ENCODE measurements at places on chromosomes 12 and 14.

- no peak for DNase-seq
Observed at GRCh38 chr12:124386661-124387527, 92.0 kb downstream of the RFLNA start.

DNA sequence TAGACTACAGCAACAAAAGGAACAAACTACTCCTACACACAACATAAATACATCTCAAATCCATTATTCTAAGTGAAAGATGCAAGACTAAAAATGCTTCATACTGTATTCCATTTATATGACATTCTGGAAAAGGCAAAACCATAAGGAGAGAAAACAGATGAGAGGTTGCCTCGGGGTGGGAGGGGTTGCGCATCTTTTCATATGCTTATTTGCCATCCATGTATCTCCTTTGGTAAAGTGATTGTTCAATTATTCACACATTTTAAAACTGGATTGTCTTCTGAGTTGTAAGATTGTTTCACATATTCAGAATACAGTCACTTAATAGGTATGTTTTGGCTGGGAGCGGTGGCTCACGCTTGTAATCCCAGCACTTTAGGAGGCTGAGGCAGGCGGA, 5.1 kb upstream of the TMEM263 start:
- no peak for DNase-seq

DNA sequence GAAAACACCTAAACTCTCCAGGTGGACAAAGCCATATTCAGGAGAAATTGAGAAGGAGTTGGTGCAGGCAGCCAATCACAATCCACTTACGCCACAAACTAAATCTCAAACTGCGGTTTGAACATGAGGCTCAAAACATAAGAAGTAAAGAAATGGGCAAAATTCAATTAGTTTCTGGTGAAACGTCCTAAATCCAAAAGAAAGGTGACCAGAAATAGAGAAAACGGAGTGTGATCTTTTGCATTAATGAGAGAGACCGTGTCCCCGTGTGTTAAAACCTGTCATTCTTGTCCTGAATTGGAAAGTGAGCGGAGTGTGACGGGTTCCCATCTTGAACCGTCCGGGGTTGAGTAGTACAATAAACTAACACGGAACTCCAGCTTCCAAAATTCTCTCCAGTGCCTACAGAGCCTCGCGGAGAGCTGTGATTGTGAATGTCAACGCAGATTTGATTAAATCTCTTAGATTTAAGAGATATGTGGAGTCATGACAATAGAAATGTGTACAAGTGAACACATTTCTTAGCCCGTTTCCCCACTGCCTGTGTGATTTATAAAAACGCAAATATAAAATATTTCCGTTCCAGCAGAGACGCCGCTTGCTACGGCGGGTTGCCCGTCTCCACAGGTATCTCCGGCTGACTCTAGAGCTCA, 595 bp upstream of the METAP2 start:
- no peak for DNase-seq

- DNase-seq = no peak
Observed at GRCh38 chr14:48792376-48793024, 793.7 kb downstream of the RPS29 start.

DNA sequence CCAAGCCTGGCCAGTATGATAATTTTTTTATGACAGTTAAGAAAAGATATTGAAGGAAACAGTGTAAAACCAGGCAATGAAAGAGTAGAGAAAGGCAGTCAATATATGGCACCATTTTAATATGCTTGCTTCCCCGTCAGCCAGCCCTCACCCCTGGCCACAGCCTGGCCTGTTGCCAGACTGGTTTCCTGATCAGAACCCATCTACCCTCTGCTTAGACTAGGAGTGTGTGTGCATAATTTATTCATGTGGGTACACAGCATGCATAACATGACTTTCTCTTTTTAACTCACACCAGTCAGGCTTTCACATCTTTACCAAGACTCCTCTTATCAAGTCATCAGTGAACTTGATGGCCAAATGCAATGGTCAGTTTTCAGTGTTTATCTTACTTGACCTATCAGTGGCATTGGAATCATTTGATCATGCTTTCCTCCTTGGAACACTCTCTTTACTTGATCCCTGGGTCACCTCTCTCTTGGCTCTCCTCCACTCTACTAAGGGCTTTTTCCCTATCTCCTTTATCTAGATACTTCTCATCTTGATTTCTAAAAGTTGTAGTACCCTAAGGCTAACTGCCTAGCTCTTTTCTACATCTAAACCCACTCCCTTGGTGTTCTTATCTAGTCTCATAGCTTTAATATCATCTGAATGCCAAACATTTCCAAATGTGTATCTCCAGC, 10.0 kb upstream of the GPR19 start:
- DNase-seq = peak; percentile 37

GRCh38 chr12:50038336-50038735, 13.0 kb upstream of the RACGAP1 start:
- no peak for DNase-seq

DNA sequence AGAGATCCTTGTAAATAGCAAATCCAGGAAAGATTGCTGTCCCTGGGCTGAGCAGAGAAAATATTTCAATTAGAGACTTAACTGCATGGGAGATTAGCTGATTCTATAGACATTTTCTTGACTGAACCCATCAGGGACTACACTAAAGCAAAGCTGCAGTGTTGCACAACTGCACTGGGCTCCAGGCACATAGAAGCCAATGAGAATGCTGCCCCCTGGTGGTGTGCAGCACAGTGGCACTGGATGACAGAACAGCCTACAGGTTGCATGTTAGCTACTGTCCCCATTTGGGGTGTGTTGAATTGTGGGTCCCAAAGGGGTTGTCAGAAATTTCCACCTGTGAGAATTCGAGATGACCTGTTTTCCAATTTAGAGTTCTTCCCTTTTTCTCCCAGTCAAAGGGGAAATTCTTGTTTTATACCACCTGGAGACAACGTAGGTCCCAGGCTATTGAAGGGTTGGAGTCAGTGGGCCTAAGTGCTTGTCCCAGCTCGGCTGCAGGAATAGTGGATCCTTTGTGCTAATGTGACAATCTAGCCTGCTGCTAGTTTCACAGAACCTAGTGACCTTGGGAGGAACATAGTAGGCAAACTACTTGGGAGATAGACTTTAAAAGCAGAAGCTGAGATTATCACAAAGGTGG, 114.7 kb downstream of the SLC8A3 start:
- peak; percentile 36 for DNase-seq

- no peak for DNase-seq
Observed at GRCh38 chr14:63241096-63241495, 36.9 kb downstream of the RHOJ start.

GRCh38 chr14:83958359-83958758, 1571.6 kb upstream of the FLRT2 start:
- DNase-seq = no peak

GRCh38 chr14:24941719-24942118, 108.2 kb downstream of the STXBP6 start:
- DNase-seq = no peak

- no peak for DNase-seq
Observed at GRCh38 chr12:65430571-65431306, 152.3 kb downstream of the MSRB3 start.

Data from stimulated activated CD4-positive, alpha-beta T cell treated with anti-CD3 and anti-CD28 coated beads, Interleukin-1b, Interleukin-23, amount 100 ng/mL, for 4 hours (primary cell).